Stimulated activated CD8-positive, alpha-beta memory T cell treated with anti-CD3 and anti-CD28 coated beads, Interleukin-15, amount 100 ng/mL, for 4 hours (primary cell): ENCODE measurements at places on chromosomes 13 and 19.
A peak's percentile ranks its signal among the peaks of the same experiment; 100 is the strongest.

GRCh38 chr13:71618159-71618558 lies 248.8 kb downstream of the DACH1 start:
- DNase-seq: no peak

DNA sequence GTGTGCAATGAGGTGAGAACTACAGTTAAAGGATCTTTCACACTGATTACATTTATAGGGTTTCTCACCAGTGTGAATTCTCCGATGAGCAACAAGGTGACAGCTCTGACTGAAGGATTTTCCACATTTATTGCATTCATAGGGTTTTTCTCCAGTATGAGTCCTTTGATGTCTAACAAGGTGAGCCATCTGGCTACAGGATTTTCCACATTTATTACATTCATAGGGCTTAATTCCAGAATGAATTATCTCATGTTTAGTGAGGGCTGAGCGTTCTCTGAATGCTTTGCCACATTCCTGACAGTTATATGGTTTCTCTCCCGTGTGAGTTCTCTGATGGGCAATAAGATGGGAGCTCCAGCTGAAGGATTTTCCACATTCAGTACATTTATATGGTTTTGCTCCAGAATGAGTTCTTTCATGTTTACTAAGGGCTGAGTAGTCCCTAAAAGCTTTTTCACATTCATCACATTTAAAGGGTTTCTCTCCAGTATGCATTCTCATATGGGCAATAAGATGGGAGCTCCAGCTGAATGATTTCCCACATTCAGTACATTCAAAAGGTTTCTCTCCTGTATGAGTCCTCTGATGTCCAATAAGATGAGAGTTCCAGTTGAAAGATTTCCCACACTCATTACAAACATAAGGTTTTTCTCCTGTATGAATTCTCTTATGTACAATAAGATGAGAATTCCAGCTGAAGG lies 4.4 kb upstream of the C19orf18 start:
- DNase-seq: no peak

DNA sequence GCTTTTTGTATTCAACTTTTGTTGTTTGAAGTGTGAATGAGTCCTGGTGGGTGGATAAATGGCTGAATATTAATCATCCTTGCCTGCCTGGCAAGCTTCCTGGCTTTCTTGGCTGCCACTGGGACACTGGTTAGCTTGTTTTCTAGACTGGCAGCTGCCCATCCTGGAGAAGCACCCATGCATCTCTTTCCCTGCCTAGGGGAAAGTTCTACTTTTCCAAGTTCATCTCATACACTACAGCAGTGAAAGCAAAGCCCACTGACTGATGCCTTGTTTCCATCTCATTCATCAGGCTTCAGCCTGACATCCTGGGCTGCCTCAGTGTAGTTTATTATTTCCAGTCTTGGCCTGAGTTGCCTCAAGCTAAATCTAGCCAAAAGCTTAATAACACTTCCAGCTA lies 244.8 kb downstream of the PCDH20 start:
- DNase-seq: no peak

GRCh38 chr13:91360246-91360751 lies 12.8 kb downstream of the MIR17HG start:
- no peak for DNase-seq

DNA sequence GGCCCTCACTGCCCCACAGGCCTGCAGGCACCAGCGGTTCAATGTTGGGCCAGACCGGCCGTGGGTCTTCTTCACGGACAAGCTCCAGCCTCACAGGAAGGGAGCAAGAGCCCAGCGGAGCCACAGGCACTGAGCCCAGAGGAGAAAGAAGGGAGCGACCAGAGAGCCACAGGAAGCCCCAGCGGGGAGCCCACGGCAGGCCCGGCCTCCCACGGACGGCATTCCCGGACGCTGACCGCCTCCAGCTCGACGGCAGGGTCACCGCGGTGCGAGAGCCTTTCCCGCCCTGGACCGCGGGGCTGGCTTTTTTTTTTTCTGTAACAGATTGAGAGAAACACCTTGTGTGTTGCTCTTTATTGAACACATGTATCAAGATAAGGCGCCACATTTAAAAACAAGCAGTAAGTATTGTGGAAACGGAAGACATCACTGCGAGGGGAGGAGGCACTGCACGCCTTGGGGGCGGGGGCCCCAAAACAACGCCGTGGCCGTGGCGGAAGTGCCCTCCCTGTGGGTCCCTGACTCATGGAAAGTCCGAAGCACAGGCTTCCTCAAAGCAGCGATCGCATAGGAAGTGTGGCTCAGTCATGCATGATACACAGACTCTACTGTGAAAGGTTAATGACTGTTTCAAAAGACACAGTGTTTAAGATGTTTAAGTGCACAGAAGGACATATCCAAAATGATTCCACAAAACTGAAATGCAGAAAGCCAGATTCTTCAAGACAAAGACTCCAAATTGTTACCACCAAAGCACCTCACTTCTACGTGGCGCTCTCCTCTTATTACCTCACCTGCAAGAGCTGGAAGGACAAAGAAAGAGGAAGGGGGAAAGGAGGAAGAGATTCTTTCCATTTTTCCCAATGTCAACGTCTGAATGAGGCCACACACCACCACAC lies 3.5 kb downstream of the RASA3 start:
- peak; percentile 88 for DNase-seq
